Esophagus muscularis mucosa (tissue), 4 donors: ENCODE measurements at places on chromosomes 1 and 21. TPM values are rescaled to one million over a fixed set of nuclear protein-coding genes. Genes with fewer than 3 reads are reported as not detected.

GRCh38 chr1:63790989-63791388, 17.2 kb downstream of the ROR1 start:
- no peak for DNase-seq
- no peaks in the 10 kb centered on the region for H3K4me1 ChIP-seq
- no peak overlapping the region for H3K4me3 ChIP-seq
- H3K36me3 ChIP-seq = no peaks in the 10 kb centered on the region

- H3K36me3 ChIP-seq = no peaks in the 10 kb centered on the region
- no peak overlapping the region for H3K4me3 ChIP-seq
- H3K4me1 ChIP-seq = peaks cover 88% of the 10 kb centered on the region
These were observed 84.2 kb downstream of the NDUFS5 start for GRCh38 chr1:39110325-39110851.

GRCh38 chr1:234322979-234323378, 50.3 kb upstream of the COA6 start:
- no peaks in the 10 kb centered on the region for H3K27me3 ChIP-seq
- H3K27ac ChIP-seq = no peak overlapping the region
- peak; percentile 89 for DNase-seq
- H3K4me1 ChIP-seq = peaks cover 4% of the 10 kb centered on the region
- H3K4me3 ChIP-seq = no peak overlapping the region

- no peak overlapping the region for H3K27ac ChIP-seq
- H3K36me3 ChIP-seq = no peaks in the 10 kb centered on the region
- no peaks in the 10 kb centered on the region for H3K27me3 ChIP-seq
These were observed 62.7 kb downstream of the CASZ1 start for GRCh38 chr1:10733474-10734366.

- no peak for DNase-seq
- H3K36me3 ChIP-seq = peaks cover 27% of the 10 kb centered on the region
- H3K4me1 ChIP-seq = peaks cover 11% of the 10 kb centered on the region
- H3K27me3 ChIP-seq = no peaks in the 10 kb centered on the region
- no peak overlapping the region for H3K4me3 ChIP-seq
These were observed 62.2 kb downstream of the LRRC40 start for GRCh38 chr1:70143048-70143659.

GRCh38 chr1:151593730-151594129, 18.1 kb upstream of the SNX27 start:
- no peak for DNase-seq
- no peak overlapping the region for H3K27ac ChIP-seq
- H3K4me3 ChIP-seq = peak overlapping the region; percentile 18
- no peaks in the 10 kb centered on the region for H3K4me1 ChIP-seq
- no peaks in the 10 kb centered on the region for H3K36me3 ChIP-seq

RORC gene
- total RNA-seq = not detected

KIF2C gene
- 0.17 TPM for total RNA-seq

CGN gene
- 0.42 TPM for total RNA-seq

DNM3 gene
- total RNA-seq = 3.6 TPM

LRIG2 gene
- 12.0 TPM for total RNA-seq
